MCF 10A (cell line): ENCODE measurements at places on chromosomes 5 and 9.
A peak's percentile ranks its signal among the peaks of the same experiment; 100 is the strongest.

- peak; percentile 22 for DNase-seq
These were observed 68.2 kb upstream of the TNFAIP8 start for GRCh38 chr5:119287547-119288111.

- DNase-seq, result peak; percentile 15
These were observed 6.3 kb downstream of the SLC35D2 start for GRCh38 chr9:96376891-96377874.

DNA sequence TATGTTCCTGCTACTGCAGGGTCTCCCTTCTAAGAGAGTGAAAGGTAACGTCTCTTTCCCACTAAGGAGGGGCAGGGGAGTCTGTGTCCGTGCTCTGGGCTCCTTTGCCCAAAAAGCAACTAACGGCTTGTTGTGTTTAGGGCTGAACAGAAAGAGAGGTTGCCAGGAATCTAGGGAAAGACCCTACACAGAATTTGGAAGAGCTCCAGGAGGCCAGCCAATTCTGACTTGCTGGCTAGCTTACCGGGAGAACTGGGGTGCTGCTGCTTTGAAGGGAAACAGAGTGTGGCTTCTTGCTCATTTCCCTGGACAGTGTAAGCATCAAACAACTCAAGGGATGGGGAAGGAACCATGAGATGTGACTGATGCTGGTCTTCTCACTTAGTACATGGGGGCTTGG, 176.1 kb downstream of the GADD45G start:
- DNase-seq, result no peak

- DNase-seq, result no peak
These were observed 113.0 kb upstream of the DMRT1 start for GRCh38 chr9:728535-728934.

DNA sequence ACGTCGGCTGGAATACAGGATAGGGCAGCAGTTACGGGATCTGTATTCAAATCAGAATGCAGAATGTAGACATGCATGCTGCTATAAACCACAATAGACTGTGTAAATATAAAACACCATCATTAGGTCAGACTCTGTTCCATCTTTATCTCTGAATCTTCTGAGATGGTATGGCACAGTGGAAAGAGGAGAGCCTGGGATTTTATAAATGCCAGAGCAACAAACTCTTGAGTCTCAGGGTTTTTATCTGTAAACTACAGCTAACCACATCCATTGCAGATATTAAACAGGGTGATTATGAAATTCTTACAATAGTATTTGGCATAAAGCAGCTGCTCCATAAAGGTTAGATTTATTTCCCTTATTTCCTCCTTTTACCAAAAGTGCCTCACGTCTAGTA, 108.7 kb downstream of the ZDHHC21 start:
- no peak for DNase-seq

- no peak for DNase-seq
These were observed 114.5 kb downstream of the UGCG start for GRCh38 chr9:112011051-112011620.

GRCh38 chr5:159758189-159758588, 158.1 kb upstream of the ADRA1B start:
- no peak for DNase-seq

DNA sequence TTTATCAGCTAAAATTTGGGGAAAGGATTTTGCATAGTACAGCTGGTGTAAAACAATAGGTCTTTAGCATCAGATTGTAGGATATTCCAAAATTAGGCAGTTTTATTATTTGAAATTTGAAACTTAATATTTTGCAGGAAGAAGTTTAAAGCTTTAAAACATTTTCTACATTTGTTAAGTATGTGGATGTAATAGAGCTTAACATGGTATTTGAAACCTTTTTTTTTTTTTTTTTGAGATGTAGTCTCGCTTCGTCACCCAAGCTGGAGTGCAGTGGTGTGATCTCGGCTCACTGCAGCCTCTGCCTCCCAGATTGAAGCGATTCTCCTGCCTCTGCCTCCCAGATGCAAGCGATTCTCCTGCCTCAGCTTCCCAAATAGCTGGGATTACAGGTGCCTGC, 2.9 kb downstream of the DENND4C start:
- DNase-seq, result peak; percentile 8

GRCh38 chr5:39755986-39756385, 331.2 kb upstream of the DAB2 start:
- DNase-seq, result peak; percentile 93

DNA sequence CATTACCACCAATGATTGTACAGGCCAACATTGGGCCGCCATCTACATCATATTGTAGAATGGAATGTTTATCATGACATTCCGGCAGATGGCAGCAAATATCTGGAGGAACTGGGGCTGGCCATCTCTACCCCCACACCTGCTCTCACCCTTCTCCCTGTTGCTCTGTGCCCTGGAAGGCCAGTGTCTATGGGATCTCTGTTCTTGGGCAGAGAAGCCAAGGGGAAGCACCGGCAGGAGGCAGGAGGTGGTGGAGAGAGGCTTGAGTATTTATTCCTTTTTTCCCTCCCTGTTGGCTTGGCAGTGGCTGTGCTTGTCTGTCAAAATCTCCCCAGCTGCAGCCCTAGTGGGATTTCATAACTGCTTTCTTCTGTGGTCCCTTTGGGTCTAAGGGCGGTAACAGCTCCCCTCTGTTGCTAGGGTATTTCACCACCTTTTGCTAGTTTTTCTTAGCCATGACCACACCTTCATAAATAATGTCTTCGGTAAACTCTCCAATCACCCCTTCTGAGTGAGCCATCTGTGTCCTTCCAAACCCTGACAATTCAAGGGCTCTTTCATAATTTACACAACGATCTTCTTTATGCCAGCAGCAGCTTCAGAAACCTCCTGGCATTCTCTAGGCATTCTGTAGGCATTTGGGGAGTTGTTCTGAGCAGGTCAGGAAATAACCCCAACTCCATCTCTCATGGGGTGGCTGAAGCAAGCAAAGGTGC, 225.8 kb downstream of the MELK start:
- peak; percentile 49 for DNase-seq

DNA sequence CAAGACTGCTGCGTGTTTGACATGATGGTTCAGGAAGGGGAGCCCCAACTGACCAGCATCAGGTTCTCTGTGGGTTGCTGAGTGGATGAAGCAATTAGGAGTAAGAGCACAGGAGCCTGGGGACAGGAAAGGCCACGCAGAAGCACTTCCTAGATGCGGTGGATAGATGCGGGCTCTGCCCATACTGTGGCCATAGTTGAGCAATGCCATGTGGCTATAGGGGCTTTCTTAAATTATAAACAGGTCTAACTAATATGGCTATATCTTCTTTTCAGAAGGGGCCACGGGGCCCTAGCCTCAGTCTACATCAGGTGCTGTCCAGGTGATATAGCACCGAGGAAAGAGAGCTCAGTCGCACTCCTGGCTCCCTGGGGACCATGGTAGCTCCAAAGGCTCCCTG, 198.6 kb downstream of the GADD45G start:
- no peak for DNase-seq

DNA sequence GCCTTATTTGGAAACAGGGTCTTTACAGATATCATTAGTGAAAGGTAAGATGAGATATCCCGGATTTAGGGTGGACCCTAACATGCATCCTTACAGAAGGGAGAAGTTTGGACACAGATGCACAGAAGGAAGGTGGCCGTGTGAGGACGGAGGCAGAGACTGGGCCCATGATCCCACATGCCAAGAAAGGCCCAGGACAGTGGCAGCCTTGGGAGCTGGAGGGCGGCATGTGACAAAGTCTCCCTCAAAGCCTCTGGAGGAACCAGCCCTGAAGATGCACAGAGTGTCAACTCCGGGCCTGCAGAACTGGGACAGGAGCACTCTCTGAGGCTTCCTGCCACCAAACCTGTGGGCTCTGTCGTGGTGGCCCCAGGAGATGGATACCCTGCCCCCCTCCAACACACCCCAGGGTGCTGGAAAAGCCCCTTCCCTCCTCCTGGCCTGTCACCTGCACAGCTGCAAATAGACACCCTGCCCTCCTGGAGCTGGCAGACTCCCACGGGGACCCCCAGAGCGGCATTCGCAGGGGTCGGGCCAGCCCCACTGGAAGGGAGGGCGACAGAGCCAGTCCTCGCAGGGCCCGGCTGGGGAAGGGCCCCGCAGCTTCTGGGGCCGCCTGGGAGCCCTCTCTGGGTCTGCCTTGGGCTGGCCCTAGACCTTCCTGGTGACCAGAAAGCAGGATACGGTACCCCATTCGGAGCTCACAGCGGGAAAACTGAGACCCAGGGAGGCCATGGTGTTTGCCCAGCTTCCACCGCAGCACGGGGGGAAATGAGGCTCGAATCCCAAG, 7.9 kb downstream of the NACC2 start:
- no peak for DNase-seq

DNA sequence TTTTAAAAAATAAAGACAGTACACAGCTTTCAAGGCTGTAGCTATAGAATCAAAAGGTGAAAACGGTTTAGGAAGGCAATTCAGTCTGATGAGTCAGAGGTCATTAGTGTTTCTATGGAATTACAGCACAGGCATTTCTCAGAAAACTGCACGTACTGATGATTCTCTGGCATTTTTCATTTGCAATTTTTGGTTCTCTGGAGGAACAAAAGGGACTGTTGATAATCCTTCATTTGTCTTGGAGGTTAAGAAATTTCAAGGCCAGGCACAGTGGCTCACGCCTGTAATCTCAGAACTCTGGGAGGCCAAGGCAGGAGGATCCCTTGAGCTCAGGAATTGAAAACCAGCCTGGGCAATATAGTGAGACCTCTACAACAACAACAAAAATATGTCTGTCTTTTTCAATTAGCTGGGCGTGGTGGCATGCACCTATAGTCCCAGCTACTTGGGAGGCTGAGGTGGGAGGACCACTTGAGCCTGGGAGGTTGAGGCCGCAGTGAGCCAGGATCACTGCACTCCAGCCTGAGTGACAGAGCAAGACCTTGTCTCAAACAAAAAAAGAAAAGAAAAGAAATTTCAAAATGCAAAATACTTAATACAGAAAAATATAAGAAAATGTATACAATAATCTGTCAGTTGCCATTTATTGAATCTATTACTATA, 27.3 kb downstream of the NR6A1 start:
- DNase-seq, result no peak

- DNase-seq, result no peak
These were observed 56.2 kb upstream of the GABRB2 start for GRCh38 chr5:161602736-161603135.

- peak; percentile 97 for DNase-seq
These were observed 75.4 kb downstream of the STK32A start for GRCh38 chr5:147310059-147310704.

- DNase-seq, result no peak
These were observed 166.5 kb upstream of the PRR16 start for GRCh38 chr5:120297616-120298015.

GRCh38 chr9:91943478-91944470, 6.3 kb downstream of the ROR2 start:
- peak; percentile 80 for DNase-seq

GRCh38 chr9:120528829-120529228, 51.1 kb downstream of the CDK5RAP2 start:
- no peak for DNase-seq

DNA sequence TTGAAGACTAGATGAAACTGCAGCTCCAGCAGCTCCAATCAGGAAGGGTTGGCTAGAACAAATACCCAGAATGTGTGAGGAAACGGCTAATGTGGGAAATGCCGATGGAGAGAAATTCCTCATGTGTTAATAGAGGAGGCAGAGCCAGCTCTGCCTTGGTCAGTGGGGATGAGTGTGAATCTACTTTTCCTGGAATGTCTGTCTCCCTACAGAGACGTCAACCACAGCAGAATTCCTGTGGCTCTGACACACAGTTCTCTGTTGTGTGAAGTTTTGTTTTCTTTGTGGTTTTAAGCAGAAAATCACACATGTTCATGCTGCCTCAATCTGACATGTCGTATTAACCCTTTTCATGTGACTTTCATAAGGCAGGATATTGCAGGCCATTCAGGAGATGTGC, 476.6 kb upstream of the WWC1 start:
- DNase-seq, result peak; percentile 95

DNA sequence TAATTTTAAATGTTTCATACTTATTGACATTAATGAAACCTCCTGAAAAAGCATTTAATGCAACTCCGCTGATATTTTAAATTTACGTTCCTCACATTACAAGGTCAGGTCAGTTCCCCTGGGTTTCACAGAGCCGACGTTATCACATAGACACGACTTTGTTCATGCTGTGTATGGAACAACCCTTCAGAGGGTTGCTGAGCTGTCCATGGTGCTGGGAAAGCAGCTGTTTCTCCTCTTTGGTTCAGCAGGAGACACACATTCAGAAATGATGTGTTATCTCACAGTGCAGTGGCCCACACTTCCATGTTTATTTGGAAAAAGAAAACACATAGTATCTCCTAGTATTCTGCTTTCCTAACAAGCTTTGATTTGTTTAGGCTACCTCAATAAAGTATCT, 53.5 kb downstream of the PPP2R2B start:
- DNase-seq, result peak; percentile 63

- DNase-seq, result no peak
These were observed 185.0 kb upstream of the DAP start for GRCh38 chr5:10946050-10946449.

DNA sequence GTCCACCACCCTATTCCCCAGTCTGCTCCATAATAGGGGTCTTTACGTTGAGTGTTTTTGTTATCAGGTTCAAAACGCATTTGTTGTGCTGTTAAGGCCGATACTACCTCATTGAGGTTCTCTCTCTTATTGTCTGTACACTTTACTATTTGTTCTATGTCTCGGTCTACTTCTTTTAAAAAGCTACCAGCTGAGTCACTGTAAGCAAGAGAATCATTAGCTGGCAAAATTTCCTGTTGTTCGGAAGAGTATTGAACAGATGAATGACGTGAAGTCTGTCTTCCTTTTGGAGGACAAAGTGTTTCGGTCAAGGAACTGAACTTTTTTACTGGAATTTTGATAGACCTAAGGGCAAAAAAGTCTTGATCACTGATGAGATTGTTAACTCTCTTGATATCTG, 10.3 kb downstream of the LYSMD3 start:
- no peak for DNase-seq

DNA sequence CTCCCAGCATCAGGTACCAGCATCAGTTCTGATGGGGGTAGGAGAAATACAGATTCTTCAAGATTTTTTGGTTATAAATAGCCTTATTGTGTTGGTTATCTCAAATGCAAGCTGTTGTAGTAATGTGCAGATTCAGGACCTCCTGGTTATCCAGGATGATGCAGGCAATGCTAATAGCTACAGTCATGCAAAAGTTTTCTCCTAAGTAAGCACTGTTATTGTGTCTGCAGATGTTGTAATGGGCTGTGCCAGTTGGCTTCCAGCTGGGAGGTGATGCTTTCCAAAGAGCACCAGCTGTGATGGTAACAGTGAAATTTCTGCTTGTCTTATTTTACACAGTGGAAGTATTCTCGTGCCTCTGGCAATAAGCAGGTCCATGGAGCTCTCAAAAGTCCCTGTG, 719.2 kb upstream of the CTNND2 start:
- DNase-seq, result no peak

- DNase-seq, result no peak
These were observed 145.9 kb downstream of the YIPF5 start for GRCh38 chr5:144024545-144024944.
